ENCODE measurements at places on chromosomes 16 and 17. TPM values are rescaled to one million over a fixed set of nuclear protein-coding genes. Genes with fewer than 3 reads are reported as not detected.

DNA sequence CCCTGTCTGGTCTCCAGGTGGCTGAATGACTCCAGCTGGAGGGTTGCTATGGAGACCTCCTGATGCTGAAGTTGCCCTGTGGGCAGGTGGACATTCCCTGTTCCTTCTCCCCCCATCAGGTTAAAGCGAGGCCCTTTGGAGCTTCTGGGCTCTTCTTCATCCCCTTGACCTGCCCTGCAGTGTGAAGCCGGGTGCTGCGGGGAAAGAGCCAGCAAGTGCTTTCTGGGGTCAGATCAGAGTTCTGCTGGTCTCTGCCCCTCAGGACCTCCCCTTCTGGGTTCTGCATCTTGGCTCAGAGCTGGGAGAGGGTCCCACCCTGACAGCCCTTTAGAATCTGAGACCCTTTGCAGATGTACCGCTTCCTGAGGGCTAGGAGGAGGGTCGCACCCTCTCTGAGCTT lies 25.1 kb downstream of the NKD1 start:
- DNase-seq: no peak

GRCh38 chr17:15431196-15431595 lies 36.2 kb downstream of the CDRT4 start:
- no peak for DNase-seq

DNA sequence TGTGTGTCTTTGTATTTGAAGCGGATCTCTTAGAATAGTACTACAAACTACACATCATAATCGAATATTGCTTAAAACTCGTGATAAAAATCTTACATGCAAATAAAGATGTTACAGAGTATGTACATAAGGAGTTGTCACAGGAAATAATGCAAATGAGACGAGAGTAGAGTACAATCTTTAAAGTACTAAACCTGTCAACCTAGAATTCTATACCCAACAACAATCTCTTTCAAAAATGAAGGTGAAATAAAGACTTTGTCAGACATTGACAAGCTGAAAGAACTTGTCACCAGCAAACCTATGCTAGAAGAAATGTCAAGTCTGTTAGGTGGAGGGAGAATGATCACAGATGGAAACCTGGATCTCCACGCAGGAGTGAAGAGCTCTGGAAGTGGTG lies 83.7 kb upstream of the GNG13 start:
- DNase-seq: no peak

GRCh38 chr16:68539711-68540239 lies 684 bp downstream of the ZFP90 start:
- DNase-seq: no peak

- DNase-seq: no peak
These were observed 7.9 kb upstream of the SMARCD2 start for GRCh38 chr17:63850401-63850800.

- no peak for DNase-seq
These were observed 3.3 kb upstream of the LMF1 start for GRCh38 chr16:974001-974601.

DNA sequence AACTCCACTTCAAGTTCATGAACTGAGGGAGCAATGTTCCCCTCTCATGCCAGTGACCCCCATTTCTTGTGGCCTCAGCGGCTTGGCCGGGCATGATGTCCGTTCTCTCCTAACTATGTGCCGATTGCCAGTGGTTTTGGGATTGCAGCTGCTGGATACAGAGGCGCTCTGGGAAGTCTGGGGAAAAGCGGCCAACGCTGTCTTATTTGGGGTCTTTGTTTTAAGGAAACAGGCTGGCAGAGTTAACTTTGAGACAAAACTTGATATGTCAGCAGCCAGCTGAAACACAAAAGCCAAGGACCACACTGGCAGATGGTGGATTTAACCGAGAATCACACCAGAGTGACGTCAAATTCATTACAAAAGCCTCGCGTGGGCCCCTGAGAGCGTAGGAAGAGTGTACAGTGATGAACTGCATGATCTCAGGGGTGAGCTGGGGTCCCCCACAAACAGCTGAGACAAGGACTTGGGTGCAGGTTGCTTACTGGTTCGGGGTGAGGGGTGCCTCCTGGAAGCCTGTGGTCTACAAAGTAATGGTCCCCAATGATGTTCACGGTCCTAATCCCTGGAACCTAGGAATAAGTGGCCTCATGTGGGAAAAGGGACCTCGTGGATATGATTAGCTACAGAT lies 180.4 kb downstream of the IRF8 start:
- DNase-seq: no peak

DNA sequence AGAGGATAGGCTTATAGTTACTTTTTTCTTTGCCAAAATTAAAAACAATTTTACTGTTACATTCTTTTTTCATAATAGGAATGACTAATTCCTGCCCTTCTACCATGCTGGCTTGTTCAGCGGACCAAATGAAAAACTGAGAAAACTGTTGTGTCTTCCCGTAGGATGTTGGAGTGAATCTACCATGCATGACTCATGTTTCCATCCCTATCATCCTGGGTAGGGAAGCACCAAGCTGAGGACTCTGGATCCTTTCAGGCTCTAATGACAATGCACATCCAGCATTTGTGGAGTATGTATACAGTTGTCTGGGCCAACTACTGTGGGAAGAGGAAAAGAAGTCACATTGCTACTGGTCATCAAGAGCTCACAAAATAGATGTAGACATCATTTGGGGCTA lies 41.1 kb upstream of the DHX8 start:
- peak; percentile 80 for DNase-seq

- no peak for DNase-seq
These were observed 51.0 kb downstream of the BANP start for GRCh38 chr16:88002211-88002610.

- DNase-seq: no peak
These were observed 9.8 kb downstream of the SHMT1 start for GRCh38 chr17:18353541-18353940.

DNA sequence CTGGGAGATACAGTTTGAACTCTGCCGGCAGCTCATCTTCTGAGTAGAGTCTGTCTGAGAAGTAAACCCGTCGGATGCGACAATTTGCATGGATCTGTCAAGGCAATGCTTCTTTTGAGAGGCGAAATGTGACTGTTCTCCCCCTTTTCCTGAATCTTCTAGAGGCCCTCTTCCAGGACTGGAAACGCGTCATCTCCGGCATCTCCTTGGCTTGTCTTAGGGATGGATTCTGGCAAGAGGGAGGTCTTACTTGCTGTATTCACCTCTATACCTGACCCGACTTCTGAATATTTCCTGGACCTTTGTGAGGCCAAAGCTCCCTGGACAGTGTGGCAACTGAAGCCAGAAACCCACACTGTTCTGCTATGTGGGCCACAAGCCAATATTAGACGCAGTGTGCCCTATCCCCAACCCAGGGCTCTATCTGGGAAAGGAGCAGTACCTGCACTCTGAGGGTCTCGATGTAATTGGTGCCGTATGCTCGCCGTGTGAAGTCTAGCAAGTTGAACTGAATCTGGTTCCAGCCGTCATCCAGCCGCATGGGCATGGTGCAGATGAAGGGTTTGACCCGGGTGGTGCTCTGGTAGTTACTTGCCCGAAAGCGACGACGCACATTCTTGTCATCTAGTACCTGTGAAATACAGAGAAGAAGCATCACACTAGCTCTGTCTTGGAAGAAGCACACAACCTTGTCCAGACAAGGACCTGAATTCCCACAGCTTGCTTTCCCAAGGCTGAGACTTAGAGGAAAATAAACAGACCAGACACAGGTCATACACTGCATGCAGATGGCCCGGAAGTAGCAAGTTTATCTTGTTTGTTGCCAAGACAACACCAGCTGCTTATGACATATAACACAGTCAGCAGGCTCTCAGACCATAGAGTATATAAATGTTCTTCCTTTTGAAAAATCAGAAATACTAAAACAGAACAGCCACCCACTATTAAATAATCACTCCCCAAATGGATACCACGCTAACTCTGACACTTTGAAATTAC lies 14.1 kb downstream of the CFAP20 start:
- peak; percentile 89 for DNase-seq

GRCh38 chr16:15834502-15834901 lies 22.3 kb downstream of the MYH11 start:
- no peak for DNase-seq

GRCh38 chr17:2233441-2233947 lies 70.1 kb downstream of the SMG6 start:
- peak; percentile 89 for DNase-seq

- no peak for DNase-seq
These were observed 138.4 kb downstream of the PCTP start for GRCh38 chr17:55889271-55889670.

GRCh38 chr16:79715061-79715460 lies 114.5 kb upstream of the MAF start:
- DNase-seq: no peak

DNA sequence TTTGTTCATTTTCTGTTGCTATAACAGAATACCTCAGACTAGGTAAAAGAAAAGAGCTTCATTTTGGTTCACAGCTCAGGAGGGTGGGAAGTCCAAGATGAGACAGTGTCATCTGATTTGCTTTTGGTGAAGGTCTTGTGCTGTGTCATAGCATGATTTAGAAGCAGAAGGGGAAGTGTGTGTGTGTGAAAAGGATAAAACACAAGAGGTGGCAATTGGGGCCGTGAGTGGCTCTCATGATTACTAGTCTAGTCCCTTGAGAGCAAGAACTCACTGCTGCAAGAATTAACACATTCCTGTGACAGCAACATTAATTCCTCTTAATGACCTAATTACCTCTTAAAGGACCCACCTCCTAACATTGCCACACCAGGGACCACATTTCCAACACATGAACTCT lies 8.3 kb downstream of the SLC35G3 start:
- DNase-seq: no peak

DNA sequence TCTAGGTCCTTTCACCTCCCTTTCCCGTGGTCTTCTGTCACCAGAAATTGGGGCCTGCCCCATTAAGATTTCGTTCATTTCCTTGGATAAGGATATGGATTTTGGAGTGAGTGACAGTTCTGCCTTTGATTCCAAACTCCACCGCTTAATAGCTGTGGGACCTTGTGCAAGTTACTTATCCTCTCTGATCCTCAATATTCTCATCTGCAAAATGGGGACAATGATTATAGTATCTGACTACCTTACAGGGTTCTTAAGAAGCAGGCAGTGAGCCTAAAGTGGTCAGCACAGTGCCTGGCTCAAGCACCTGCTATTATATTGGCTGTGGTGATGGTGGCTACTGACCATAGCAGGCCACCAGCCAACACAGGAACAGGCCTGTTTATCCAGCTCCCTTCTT lies 15.6 kb downstream of the TBKBP1 start:
- no peak for DNase-seq

GRCh38 chr17:44203731-44204440 lies 4.2 kb upstream of the ATXN7L3 start:
- DNase-seq: peak; percentile 31

- DNase-seq: no peak
These were observed 193.9 kb downstream of the IRF8 start for GRCh38 chr16:86092586-86093480.

GRCh38 chr17:76879691-76880090 lies 11.5 kb downstream of the MGAT5B start:
- peak; percentile 14 for DNase-seq

- no peak for DNase-seq
These were observed 28.4 kb downstream of the SETD6 start for GRCh38 chr16:58543685-58544084.

- DNase-seq: peak; percentile 65
These were observed 6.3 kb downstream of the ESRP2 start for GRCh38 chr16:68229431-68230175.

DNA sequence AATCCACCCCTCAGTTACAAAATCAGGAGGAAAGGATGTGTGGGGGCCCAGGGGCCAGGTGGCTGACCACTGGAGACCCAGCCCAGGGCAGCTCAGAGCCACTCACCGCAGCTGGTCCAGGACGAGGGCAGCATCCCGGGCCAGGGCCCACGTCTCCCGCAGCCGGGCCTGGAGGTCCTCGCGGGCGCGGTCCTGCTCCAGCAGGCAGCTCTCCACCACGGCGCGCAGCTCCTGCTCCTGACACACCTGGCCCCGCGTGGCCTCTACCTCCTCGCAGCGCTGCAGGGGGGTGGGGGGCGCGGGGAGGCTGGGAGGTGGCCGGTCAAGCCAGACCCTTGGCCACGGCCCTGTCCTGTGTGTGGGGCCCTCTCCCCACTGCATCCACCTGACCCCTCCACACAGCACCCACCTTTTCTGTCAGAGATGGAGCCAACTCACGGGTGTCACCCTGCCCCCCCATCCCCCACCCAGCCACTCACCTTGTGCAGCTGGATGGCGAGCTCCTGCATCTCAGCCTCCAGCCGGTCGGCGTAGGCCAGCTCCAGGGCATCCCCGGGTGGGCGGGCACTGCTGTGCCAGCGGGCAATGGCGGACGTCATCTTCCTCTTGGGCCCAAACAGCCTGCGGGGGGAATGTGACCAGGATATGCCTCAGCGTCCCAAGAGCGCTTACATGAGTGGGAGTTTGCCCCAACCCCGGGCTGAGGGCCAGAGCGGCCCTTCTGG lies 5.1 kb downstream of the NUDT16L1 start:
- DNase-seq: no peak

DNA sequence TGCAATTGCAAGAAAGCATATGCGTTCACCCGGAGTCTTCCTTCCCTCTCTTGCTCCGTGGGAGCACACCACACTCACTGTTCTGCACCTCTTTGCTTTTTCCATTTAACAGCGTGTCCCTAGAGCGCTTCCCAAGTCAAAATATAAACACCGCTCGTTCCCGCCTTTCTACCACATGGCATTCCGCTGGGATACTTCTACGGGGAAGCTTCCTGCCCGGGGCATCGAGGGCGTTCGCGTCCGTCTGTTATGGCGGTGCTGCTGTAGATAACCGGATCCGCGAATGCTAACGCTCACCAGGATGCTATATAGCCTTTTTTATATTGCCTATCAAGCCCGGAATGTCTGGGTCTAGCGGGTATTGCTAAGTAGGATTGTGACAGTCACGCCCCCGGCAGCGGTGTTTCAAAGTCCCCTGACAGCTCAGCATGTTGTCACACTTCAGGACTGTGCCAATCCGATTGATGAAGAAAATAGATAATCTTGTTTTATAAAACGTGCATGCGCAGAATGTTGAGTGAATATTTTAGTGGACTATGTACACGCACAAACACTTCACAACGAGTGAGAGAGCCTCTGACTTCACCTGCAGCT lies 31.0 kb downstream of the CCDC40 start:
- no peak for DNase-seq

LLGL2 gene
- total RNA-seq: 0.54 TPM

PDIA2 gene
- total RNA-seq: not detected

TBC1D26 gene
- not detected for total RNA-seq

CSF3 gene
- total RNA-seq: not detected

PGS1 gene
- 18.5 TPM for total RNA-seq

TMEM114 gene
- total RNA-seq: not detected

HASPIN gene
- total RNA-seq: 3.9 TPM

ADAD2 gene
- total RNA-seq: not detected

TMEM94 gene
- total RNA-seq: 8.4 TPM
